ENCODE measurements at places on chromosomes 16 and 17.
A peak's percentile ranks its signal among the peaks of the same experiment; 100 is the strongest.

GRCh38 chr16:11609474-11610120 lies 22.9 kb upstream of the LITAF start:
- peak; percentile 40 for DNase-seq

- no peak for DNase-seq
Measured at GRCh38 chr16:46822270-46822669, 8.7 kb downstream of the C16orf87 start.

DNA sequence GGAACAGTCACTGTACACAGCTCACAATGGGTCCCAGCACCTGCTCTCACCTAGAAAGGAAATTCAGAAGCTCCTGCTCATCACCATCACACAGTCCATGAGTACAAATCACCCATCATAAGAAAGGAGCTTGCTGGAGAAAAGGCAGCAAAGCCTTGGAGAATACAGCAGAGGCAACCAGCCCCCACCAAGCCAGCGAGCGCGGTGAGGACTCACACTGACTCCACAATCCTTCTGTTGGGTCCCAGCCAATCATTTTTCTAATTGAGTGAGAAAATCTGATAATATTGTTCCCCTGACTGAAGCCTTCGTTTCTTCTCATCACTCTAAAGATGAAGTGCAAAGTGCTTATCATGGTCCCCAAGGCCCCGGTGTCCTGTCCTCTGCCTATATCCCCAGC lies 298.3 kb downstream of the SLC39A11 start:
- DNase-seq: no peak

- DNase-seq: no peak
Measured at GRCh38 chr17:73135766-73136165, 29.0 kb upstream of the SSTR2 start.

DNA sequence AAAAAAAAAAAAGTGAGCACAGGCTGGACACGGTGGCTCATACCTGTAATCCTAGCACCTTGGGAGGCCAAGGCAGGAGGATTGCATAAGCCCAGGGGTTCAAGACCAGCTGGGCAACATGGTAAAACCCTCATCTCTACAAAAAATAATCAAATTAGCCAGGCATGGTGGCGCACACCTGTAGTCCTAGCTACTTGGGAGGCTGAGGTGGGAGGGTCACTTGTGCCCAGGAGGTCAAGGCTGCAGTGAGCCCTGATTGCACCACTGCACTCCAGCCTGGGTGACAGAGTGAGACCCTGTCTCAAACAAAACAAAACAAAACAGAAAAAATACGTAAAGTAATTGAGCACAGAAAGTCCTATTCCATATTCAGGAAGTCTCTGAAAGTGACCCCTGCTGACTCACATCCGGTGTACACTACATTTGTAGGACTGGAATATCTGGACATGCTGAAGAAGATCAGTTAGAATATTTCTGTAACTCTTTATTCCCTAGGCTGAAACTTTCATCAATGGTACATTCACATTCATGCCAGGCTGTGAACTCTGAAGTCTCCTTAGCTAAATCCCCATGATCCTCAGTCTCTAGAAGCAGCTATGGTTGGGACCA lies 66.0 kb upstream of the HAS3 start:
- DNase-seq: peak; percentile 30

DNA sequence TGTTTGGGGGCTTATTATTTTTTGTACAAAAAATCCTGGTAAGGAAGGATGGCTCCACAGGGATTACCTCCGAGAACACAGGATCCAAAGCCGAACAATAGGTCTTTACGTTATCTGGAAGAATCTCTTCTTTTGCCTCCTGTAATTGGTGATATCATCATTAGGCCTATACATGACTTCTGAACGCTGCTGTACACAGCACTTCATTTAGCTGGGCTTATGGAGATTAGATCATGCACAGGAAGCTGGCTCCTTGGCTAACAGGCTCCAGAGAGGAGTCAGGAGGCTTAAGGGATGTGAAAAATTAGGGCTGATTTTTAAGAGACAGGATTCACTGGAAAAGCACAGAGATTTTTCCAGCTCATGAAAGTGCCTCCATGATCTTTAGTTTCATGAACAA lies 54.7 kb downstream of the TANGO6 start:
- no peak for DNase-seq

DNA sequence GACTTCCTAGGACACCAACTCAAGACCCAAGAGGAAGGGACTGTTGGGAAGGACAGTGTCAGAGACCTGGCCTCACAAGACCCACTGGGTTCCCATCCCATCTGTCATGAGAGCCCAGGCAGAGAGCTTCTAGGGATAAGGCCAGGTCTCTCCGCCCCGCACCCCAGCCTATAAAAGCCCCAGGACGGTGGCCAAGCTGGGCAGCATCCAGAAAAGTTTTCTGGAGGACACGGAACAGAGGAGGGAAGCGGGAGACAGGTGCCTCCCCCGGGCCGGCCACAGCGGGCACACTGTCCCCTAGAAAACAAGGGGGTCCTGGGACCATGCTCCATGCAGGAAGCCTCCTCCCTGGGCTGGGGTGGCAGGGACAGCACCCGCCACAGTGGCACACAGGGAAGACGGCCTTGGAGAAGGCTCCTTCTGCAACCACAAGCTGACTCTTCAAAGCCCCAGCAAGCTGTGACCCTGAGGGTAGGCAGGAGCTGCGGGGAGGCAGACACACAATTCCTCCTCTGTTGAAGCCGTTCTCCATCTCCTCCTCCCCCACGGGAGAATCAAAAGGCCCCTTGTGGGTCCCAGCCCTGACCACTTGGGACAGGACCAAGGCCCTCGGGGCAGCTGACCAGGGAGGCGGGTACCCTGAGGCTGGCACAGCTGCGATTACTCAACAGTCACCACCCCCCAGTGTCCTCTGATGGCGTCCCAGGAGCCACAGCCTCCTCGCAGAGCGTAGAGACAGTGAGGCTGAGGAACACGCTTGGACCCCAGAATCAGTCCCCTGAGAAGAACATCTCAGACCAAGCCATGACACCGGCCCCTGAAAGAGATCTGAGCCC lies 26.1 kb downstream of the TRPV3 start:
- no peak for DNase-seq

GRCh38 chr16:21324267-21324666 lies 46.2 kb upstream of the CRYM start:
- no peak for DNase-seq

GRCh38 chr16:2087748-2088631 lies 40.2 kb downstream of the TSC2 start:
- DNase-seq: no peak

- no peak for DNase-seq
Measured at GRCh38 chr17:43898446-43898845, 8.9 kb downstream of the MPP2 start.

DNA sequence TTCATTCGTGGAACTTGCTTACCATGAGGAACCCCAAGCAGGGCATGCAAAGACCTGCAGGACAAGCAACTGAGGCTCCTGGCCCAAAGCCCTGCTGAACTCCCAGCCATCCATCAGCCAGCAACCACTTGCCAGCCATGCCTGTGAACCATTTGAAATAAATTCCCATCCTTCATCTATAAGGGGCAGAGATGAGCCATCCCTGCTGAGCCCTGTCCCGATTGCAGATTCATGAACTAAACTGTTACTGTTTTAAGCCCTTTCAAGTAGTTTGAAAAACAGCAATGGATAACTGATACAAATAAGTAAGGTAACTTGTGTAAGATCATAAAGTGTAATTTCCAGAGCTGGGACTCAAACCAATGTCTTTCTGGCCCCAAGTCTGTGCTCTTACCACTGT lies 114.4 kb upstream of the WSCD1 start:
- no peak for DNase-seq

GRCh38 chr17:13027246-13027645 lies 9.4 kb upstream of the ELAC2 start:
- DNase-seq: no peak

DNA sequence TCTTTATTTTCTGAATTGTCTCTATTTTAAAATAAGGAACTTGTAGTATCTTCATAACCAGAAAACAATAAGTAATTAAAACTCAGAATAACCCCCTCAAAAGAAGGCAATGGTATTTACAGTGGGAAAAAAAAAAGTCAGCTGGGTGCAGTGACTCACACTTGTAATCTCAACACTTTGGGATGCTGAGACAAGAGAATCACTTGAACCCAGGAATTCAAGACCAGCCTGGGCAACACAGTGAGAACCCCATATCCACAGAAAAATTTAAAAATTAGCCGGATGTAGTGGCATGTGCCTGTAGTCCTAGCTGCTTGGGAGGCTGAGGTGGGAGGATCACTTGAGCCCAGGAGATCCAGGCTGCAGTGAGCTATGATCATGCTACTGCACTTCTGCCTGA lies 33.5 kb downstream of the ADAM11 start:
- peak; percentile 52 for DNase-seq

DNA sequence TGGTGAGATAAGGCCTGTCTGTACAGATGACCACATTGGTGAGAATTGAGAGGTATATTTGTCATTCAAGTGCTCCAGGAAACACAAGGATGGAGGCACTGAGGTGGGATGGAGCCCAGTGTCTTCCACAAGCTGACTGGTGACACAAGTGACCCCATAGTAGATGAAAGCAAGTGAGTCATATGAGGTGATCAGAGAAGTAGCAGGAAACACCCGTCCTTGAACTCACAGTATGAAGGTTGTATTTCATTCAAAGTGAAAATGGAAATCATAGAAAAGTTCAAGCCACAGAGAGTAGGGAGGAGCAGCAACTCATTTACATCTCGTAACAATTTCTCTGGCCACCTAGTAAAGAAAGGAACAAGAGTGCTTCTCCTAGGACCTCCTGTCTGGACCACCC lies 609.8 kb downstream of the HS3ST4 start:
- no peak for DNase-seq

GRCh38 chr17:59167571-59168001 lies 12.0 kb downstream of the PRR11 start:
- DNase-seq: peak; percentile 53

GRCh38 chr17:19673623-19674022 lies 25.1 kb downstream of the ALDH3A2 start:
- DNase-seq: no peak

- no peak for DNase-seq
Measured at GRCh38 chr16:51607201-51607651, 456.2 kb upstream of the SALL1 start.

DNA sequence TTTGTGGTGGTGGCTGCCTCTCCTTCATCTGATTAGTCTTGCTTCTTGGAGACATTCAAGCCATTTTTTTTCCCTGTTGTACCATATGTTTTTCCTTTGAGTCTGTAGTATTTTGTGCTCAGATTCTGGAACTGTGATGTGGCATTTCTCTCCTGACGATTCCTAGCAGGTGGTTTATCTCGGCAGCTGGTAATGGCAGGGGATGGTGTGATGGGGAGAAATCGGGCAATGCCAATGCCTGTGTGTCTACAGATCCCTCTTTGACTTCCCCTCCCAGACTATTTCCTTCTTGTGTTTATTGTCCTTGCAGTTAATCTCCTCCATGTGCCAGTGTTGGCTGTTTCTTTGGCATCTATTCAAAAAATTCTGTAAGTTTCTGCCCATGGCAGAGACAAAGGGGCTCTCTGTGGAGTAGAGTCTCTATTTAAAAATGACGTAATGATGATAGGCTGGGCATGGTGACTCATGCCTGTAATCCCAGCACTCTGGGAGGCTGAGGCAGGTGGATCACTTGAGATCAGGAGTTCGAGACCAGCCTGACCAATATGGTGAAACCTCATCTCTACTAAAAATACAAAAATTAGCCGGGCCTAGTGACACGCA lies 90.2 kb upstream of the ERCC4 start:
- DNase-seq: no peak

DNA sequence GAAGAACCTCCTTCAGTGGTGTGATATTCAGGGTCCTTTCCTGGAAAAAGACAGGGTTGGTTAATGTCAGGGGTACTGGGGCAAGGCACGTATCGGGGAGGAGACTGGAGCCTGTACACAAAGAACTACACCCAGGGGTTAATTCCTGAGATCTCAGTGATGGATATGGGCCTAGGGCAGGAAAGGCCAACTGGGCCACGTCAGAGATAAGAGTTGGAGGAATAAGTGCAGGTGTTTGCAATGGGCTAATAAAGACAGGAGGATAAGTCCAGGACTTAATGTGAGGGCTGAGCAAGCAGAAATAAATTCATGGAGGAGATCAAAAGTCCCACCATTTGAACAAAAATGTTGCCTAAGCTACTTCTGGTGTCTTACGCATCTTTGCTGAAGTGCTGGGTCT lies 10.4 kb upstream of the HERPUD1 start:
- no peak for DNase-seq

DNA sequence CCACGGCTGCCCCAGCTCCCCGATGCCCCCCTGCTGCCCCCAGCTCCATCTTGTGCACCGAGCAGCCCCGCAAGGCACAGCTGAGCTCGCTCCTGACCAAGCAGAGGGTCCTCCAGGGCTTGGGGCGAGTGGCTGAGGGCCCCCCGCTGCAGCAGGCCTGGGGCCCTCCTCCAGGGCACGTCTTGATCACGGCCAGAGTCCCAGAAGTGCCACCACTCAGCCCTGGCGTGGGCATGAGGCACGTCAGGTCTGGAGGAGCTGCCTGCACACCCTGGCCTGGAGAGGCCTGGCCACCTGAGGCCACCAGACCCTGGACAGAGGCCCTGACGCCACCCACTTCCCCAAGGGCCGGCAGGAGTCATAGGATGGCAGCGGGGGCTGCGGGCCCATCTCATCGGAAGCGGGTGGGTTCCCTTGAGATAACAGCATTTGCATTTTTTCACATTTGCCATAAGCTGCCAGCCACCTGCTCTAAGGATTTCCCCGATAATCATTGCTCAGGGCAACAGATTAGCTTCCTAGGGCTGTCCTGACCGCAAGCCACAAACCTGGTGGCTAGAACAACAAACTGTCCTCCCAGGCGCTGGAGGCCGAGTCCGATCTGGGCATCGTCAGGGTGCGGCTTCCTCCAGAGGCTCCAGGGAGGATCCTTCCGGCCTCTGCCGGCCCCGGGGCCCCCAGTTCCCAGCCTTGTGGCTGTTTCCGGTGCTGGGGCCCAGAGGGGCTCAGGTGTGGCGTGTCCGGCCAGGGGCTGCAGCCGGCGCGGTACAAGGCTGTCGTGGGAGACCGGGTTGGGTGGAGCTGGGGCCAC lies 23.9 kb upstream of the C1QTNF8 start:
- no peak for DNase-seq

GRCh38 chr17:17685775-17686291 lies 4.6 kb downstream of the RAI1 start:
- peak; percentile 83 for DNase-seq

DNA sequence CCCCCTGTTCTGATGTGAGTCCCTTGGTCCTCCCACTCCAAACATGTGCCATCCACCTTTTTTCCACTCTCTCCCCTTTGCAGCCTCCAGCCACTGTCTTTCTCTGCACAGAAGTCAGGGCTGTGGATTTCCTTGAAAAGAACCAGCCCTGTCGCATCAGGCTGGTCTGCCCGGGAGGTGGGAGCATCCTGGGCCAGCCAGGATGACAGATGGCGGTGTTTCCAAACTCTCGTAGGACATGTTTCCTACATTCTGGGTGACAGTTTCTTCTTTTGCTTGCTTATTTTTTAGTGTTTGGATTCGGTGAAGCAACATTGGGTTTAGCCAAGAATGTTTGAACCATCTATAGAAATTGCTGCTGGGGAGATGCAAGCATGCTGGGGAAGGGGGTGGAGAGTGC lies 100.8 kb downstream of the CCDC182 start:
- no peak for DNase-seq

DNA sequence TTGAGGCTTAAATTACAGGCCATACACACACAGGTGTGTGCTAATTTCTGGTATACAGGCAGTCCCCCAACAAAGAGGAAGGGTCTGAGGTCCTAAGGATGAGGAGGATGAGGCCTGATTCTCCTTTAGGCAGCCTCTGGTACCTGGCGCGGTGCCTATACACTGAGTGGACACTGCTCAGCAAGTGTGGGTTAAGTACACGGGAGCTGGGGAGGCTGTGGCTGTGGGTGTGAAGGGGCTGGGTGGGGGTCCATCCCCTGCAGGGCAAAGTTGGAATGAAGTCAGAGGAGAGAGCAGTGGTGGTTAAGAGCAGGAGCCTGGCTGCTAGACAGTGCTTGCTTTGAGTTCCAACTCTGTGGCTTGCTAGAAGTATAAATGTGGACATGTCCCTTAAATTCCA lies 10.9 kb downstream of the MRM1 start:
- DNase-seq: no peak
